ENCODE measurements at places on chromosomes 7 and 10. TPM values are rescaled to one million over a fixed set of nuclear protein-coding genes. Genes with fewer than 3 reads are reported as not detected.

DNA sequence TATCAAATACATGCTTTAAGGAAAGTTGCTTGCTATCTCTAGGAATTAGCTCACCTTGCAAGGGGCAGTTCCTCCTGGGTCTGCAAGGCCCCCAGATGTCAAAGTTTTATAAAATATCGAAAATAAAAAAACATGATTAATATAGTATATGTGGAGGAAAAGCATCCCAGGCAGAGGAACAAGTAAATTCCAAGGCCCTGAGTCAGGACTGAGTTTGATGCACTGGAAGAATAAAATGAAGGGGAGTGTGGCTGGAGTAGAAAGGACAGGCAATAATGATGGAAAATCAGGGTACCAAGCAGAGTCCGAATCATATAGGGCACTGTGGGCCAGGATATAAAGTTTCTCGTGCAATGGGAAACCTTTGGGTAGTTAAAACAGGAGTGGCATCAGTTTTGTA lies 112.4 kb upstream of the EEPD1 start:
- no peak for DNase-seq

DNA sequence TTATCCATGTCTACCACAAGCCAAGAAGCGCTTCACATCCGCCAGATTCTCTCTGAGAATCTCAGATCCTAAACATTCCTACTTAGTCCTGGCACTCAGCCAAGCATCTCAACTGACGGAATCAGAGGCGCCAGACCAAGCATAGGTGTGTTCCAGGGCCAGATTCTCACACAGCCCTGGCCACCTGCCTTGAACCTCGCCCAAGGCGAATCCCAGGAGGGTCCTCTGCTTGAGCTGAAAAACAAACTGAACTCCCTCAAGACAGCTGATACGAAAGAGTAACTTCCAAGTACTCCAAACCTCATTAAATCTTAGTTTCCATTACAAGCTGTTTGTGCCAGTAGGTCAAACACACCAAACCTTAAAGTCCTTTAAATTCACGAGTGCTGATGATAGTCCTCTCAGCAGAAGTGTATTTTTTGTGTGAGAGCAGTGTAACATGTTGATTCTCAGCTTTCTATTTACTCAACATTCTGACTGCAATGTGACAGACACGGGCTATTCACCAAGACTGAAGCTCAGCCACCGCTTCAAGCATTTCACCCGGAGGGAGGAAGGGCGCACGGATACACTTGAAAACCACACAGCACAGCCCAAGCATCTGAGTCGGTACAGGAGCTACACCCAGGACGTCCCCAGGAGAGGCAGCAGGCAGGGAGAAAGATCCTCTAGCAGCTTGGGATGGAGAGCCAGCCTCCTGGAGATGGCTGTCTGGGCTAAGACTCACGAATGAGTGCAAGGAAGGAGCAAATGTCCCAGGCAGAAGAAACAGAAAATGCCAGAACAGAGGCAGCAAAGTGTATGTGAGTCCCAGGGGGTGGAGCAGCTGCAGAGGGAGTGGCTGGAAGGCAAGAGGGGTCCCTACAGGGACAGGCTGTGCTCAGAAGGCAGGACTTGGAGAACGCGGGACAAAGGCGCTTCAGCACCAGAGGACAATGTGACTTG lies 6.0 kb downstream of the PARD3 start:
- peak; percentile 39 for DNase-seq

GRCh38 chr7:30975256-30975899 lies 11.6 kb downstream of the GHRHR start:
- DNase-seq: no peak

DNA sequence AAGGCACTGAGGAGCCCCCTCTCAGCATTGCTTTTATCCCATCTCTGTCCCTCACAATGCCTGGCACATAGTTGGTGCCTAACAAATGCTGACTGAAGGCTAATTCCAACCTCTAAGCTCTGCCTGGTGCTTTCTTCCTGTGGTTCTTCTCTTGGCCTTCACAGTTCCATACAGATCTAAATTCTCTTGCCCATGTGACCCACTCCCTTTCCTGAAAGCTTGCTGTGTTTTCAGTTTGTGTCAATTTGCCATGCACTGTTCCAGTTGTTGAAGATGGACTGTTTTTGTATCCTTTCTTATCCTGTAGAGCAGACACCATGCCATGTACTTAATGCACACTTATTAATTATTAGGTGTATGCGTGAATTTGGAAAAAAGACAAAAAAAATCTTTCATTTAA lies 9.2 kb downstream of the TBXAS1 start:
- no peak for DNase-seq

GRCh38 chr7:17302575-17303142 lies 4.2 kb downstream of the AHR start:
- no peak for DNase-seq

DNA sequence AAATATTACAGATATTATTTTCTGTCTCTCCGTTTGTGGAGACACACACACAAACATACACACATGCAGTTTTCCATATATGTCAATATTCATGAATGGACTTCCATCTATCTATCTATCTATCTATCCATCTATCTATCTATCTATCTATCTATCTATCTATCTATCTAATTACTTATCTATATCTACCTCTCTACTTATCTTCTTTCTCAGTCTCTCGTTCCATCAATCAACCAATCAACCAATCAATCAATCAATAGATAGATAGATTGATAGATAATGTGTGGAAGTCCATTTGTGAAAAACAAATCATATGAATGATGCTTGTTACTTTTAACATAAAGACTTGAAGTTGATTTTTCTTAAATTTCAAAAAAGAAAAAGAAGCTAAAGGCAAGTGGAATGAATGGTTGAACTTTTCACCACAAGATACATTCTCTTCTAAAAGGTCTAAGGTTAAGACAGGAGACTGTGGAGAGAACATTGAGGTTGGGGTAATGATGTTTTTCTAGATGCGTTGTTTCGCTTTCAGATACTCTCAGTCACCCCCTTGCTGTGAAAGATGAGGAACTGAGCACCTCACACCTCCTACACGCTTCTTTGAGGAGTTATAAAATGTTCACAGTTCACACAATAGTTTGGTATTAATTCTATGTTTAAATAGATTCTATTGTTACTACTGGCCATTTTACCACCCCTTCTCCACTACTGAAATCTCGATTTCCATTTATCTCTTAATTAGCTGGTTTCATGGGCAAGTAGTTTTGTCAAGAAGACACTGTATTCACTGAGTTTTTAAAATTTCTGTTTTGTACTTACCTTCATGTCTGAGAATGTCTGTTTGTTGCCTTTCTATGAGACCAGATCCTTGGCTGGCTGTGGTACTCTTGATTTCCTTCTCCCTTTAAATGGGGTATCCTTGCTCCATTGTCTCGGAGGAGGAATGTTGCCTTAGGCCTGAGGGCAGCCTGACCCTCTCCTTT lies 114.1 kb downstream of the EMX2 start:
- DNase-seq: no peak

GRCh38 chr10:35447693-35448407 lies 111.5 kb downstream of the CCNY start:
- no peak for DNase-seq

- no peak for DNase-seq
These were observed 22.4 kb upstream of the ZNF862 start for GRCh38 chr7:149815661-149816266.

DNA sequence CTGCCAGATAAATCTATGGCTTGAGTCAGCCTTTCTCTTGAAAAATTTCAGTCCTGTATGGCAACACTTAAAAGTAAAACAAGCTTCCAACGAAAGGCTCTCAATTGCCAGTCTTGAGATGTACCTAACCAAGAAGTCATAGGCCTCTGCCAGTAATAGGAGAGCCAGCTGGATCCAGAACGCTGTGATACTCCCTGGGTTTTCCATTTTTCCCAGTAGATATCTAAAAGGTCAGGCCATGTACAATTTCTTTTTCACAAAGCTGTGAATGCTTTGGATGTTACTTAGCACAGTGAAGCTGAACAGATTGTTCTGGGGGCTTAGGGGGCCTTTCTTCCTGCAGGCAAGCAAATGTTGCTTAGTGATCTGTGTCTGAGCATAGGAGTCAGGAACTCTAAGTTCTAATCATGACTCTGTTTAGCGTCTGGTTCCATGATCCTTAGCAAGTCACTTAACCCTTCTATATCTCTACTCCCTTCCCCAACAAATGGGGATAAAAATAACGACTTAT lies 86.5 kb downstream of the ARMH3 start:
- no peak for DNase-seq

- DNase-seq: no peak
These were observed 13.9 kb upstream of the FBXW4 start for GRCh38 chr10:101708870-101709269.

DNA sequence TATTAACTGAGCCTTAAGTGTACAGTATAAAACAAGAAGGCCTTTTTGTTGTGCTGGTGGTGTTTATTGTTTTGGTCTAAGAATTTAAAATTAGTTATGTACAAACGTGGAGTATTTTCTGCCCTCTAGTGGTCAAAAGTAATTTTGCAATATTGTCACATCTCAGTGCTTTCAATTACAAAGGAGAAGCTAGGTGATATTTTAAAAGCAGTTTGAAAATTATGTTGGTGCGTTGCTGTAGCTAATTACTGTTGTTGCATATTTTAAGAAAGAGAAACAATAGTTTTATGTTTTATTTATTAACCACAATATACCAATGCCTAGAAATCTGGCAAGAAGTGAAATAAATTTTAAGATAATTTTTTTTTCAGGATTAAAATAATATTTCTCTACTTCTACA lies 11.4 kb downstream of the NPVF start:
- DNase-seq: no peak

- no peak for DNase-seq
These were observed 34.0 kb upstream of the JCAD start for GRCh38 chr10:30093303-30093950.

GRCh38 chr10:23505797-23506465 lies 67.1 kb downstream of the OTUD1 start:
- no peak for DNase-seq

DNA sequence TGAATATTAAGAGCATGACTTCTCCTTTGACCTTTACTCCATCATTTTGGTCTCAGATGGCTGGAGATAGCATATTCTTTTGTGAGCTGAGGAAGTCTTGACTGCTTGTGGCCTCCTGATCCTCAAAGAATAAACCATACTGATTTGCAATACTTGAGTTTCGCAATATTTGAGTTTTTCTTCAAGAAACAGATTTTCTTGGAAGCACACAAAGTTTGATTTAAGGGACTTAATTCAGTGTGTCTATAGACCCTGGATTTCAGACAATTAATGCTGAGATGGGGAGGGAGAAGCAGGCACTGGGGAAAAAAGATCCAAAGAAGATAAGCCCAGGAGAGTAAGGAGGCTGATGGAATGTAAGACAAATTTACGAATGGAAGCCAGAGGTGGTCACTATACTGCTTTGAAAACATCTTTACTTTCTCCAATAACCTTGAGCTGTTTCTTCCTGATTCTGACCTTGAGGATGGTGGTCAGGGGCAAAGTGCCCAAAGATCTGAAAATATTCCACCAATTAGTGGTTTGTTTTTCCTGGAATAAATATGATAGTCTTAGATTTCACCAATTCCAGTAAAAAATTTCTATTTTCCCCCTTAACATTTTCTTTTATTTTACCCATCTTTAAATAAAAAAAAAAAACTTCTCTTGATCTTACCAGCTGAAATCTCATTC lies 7.5 kb downstream of the EPDR1 start:
- no peak for DNase-seq

DNA sequence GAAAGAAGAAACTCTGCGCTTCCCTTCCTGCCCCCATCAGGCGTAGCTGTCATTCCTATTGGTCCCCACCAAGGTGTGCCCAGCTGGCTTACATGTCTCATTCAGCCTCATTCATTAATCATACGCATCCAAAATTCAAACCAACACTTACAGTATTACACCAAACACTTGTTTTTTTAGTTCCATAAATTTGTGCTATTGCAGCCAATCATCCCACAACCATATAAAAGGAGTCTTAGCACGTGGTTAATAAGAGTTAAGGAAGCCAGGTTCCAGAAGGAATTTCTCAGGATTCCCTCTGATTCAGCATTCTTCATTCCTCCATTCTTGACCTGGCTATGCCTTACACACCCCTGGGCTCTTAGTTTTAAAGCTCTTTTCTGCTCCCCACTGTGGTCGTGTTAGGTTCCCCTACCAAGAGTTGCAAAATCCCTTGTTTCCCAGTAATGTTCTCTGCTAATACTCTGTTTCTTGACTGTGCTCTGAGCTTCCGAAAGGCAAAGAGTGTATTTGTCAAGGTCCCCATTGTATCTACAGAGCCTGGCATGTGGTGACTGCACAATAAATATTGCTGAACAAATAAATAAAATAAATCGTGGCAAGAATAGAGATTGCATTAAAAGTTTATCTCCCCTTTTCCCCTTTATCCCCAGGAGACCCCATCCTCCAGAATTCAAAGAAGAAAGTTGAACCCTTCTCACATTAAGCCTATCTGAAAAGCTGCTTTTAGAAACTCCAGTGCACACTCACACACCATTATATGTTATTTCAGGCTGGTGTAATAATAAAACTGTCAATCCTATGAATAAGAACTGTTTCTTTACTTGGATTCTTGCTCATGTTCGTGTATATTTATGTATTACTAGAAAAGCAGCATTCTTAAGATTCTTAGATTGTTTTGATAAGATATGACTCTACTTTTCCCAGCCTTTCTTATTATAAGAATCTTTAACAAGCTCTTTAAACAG lies 514.4 kb downstream of the INHBA start:
- DNase-seq: no peak

- DNase-seq: no peak
These were observed 55.3 kb downstream of the ELAPOR2 start for GRCh38 chr7:87003872-87004798.

- no peak for DNase-seq
These were observed 965 bp upstream of the AGAP3 start for GRCh38 chr7:151085329-151085690.

- DNase-seq: peak; percentile 97
These were observed at the start of gene ARMH3 for GRCh38 chr10:102055647-102056419. Gene ARMH3, minus strand, starts transcription at chr10:102056173. Its CDS starts 16,059 bp downstream, at chr10:102040114.

DNA sequence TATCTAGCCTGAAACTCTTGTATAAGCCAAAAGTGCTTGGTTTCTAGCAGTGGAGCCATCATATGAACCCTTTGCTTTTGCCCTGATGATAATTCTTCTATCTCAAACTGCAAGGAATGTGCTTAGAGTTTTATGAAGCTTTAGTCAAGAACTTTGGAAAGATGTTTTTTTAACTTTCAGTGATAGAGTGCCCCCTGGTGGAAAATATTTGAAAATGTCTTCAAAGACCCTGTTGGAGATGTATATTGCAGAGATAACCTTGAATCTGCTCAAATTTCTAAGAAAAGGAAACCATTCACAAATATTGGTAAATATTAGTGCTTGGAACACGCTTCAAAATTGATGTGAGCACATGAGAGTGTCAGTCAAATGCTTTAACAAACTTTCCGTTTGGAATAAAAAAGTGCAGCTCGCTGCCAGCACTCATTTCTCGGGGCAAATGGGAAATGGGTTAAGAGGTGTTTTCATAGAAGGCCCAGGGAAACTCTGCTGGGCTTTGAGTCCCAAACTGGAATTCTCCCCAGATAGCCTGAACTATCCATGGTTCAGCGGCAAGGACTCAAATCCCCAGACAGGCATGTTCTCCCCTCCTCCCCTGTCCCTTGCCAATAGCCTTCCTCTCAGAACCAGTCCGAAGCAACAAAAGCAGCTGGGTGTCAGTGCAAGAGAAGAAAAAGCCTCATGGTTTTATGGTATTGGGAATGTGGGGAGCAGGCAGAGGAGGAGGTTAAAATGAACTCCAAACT lies 129.3 kb downstream of the MYOF start:
- no peak for DNase-seq

GRCh38 chr7:81628951-81629350 lies 140.9 kb downstream of the HGF start:
- DNase-seq: no peak

Gene MMP21
- total RNA-seq: not detected

Gene LHFPL3
- not detected for total RNA-seq

Gene PPP1R17
- not detected for total RNA-seq

Gene OR2A7
- total RNA-seq: 0.23 TPM

Gene ZNHIT1
- 47.0 TPM for total RNA-seq

Gene TAS2R41
- not detected for total RNA-seq

Gene ACHE
- 1.1 TPM for total RNA-seq

Gene FAM24B
- total RNA-seq: 1.1 TPM

Gene CHN2
- total RNA-seq: 54.4 TPM

Gene XRCC2
- total RNA-seq: 0.84 TPM

Data from heart left ventricle (tissue), 16 donors.